ENCODE measurements at places on chromosomes 2 and 18. TPM values are rescaled to one million over a fixed set of nuclear protein-coding genes. Genes with fewer than 3 reads are reported as not detected.

The ANKRD23 gene
- total RNA-seq, result 5.7 TPM

The DOK6 gene
- not detected for total RNA-seq

The NLRC4 gene
- not detected for total RNA-seq

The DCDC2C gene
- not detected for total RNA-seq

The COL4A3 gene
- total RNA-seq, result not detected
